NCI-H82 (cell line): ENCODE measurements at places on chromosomes 1 and 21.

GRCh38 chr1:185532856-185533255, 201.3 kb upstream of the HMCN1 start:
- DNase-seq: no peak

- peak; percentile 80 for DNase-seq
Observed at GRCh38 chr1:180218806-180219765, 11.0 kb upstream of the LHX4 start.

- no peak for DNase-seq
Observed at GRCh38 chr21:41803316-41803715, 36.5 kb upstream of the RIPK4 start.

DNA sequence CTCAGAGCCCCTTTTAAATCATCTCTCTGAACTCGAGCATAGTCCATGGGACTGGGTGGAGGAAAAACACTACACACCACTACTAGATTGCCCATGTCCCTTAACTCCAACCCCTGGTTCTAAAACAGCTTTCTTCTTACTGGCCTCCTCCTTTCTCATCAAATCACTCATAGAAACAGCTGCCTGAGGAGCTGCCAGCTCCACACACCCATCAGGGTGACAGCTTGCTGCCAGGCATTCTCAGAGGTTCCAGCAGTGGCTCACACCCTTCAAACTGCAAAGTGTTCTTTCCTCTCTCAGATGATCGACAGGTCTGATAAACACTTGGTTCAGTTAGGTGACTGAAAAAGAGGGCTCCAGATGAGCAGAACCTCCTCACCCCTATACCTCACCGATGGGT, 543.0 kb upstream of the PLXNA2 start:
- no peak for DNase-seq

GRCh38 chr1:46543382-46543760, 8.1 kb downstream of the KNCN start:
- no peak for DNase-seq

- no peak for DNase-seq
Observed at GRCh38 chr1:248155927-248156326, 11.0 kb downstream of the OR2M5 start.

GRCh38 chr1:206471415-206471801, 1.1 kb downstream of the IKBKE start:
- DNase-seq: no peak
